AML-193 (cell line): ENCODE measurements at places on chromosomes 6 and 20.

GRCh38 chr6:29414588-29414987 lies at the start of gene OR12D1:
Gene OR12D1, plus strand, starts transcription at chr6:29414928.
- no peak for DNase-seq

DNA sequence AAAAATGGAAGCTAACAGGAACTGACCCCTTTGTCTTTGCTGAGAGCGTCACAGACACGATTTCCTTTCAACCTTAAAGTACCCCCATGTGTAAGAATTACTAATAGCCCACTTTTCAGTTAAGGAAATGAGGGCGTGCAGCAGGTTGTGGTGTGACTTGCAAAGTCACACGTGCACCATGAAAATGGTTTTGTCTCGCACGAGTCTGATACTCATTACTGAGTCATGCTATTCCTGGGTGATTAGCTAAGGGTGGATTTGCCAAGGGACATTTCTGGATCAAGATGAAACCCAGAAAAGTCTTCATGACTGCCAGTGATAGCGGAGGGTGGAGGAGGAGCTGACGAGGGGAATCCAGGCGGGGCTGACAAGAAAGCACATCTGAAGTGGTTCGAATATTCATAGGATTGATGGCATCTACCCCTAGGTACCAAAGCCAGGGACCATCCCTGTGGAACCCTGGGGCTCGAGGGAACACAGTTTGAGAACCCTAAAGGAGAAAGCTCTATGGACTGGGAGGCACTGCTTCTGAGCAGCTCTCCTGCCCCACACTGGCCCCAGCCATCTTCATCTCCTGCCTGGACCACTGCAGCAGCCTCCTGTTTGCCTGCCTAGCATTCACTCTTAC lies 12.1 kb upstream of the NFATC2 start:
- DNase-seq = no peak

- DNase-seq = no peak
Measured at GRCh38 chr6:7196019-7196402, 88.2 kb downstream of the RREB1 start.

GRCh38 chr6:51619042-51619799 lies 468.2 kb downstream of the PKHD1 start:
- DNase-seq = no peak

GRCh38 chr20:44955270-44955669 lies 4.9 kb downstream of the TOMM34 start:
- DNase-seq = no peak

- DNase-seq = peak; percentile 27
Measured at GRCh38 chr6:76682842-76683241, 610.4 kb upstream of the IMPG1 start.

DNA sequence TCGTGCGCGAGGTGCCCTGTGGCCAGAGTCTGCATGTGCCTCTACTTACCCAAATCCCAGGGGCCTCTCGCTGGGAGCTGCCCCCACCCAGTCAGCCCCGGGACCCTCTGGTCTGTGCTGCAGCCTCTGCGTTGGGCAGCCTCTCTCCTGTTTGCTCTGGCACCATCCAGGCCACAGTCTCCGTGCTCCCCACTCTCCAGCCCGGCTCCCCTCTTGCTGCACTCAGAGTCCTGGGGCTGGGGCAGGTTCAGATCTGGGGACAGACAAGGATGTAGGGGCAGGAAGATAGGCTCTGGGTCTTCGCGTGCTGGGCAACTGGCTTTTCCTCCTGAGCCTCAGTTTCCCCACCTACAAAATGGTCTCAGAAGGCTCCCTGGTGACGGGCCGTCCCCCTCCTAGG lies 70.8 kb upstream of the GATA5 start:
- DNase-seq = no peak

DNA sequence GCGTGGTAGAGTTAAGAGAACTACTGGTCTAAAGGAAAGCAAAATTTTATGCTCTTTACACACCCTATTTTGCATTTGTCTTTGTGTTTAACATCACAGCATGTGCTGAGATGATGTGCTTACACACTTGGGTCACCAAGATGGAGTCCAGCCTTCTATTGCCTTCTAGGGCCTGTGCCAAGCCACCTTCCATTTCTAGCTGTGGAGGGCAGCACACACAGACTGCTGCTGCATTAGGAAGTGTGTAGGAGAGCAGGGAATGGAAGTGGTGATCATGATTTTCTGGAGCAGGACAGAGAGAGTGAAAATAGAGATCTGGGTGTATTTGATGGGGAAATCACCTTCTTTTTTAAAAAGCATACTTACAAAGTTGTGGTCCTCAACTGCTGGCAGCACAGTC lies 191.6 kb downstream of the SOX4 start:
- DNase-seq = no peak

DNA sequence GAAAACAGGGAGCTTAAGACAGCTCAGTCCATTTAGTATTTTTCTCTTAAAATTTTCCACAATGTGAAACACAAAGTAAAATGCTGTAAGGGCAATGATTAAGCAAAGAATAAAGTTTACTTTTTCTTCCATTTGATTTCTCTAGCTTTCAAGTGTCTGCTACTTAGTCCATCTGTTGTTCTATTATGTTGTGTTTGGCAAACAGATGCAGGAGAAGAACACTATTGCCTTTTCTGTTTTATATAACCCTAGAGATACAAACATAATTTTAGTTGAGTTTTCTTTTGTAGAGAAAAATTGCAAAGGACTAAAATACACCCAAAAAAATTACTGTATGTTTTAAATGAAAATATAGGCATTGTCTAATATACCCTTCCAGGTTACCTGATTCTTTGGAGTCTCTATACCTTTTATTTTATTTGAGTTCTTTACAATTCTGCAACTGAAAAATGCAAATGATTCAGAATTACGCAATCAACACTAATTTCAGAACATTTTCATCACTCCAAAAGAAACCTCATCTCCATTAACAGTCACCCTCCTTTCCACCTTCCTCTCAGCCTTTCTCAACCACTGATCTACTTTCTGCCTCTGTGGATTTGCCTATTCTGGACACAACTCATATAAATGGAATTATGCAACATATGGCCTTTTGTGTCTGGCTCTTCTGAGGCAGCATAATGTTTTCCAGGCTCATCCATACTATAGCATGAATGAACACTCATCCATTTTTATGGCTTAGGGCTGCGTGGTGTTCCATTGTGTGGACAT lies 96.9 kb downstream of the MKKS start:
- peak; percentile 10 for DNase-seq

- DNase-seq = no peak
Measured at GRCh38 chr6:127483399-127484055, 24.3 kb upstream of the KIAA0408 start.
